ENCODE measurements at places on chromosomes 4 and X. TPM values are rescaled to one million over a fixed set of nuclear protein-coding genes. Genes with fewer than 3 reads are reported as not detected.

CXCR3 gene
- total RNA-seq: not detected

CLCN4 gene
- 13.3 TPM for total RNA-seq

PNMA5 gene
- not detected for total RNA-seq

GPR143 gene
- total RNA-seq: 3.1 TPM

IBSP gene
- total RNA-seq: not detected

PARM1 gene
- total RNA-seq: 0.04 TPM

CXCL3 gene
- 1.2 TPM for total RNA-seq

GAGE12E gene
- total RNA-seq: not detected

FGFBP1 gene
- total RNA-seq: not detected

POU3F4 gene
- total RNA-seq: not detected

BGN gene
- 22.9 TPM for total RNA-seq

CYTL1 gene
- total RNA-seq: 34.6 TPM

MEPE gene
- total RNA-seq: not detected

TAF7L gene
- total RNA-seq: 1.2 TPM

DNA sequence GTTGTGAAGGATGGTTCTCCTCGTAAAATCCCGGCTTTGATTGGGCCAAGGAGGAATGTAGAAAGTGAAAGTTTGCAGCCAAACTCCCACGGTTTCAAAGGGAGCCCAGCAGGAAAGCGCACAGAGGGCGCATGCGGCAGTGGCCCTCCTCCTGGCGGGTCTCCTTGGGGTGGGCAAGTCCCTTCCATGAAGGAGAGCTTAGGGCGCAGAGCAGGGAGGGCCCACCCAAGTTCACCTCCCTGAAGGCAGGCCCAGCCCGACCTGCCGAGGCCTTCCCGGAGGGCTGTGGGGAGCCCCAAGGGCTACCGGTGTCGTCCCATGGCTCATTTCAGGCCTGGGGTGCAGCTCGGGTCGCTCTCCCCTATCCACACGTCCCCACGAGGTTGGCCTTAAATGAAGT is 2.0 kb downstream of the PDZD4 start:
- DNase-seq: no peak

- DNase-seq: no peak
These were observed 56.4 kb downstream of the USP38 start for GRCh38 chr4:143240939-143241679.

DNA sequence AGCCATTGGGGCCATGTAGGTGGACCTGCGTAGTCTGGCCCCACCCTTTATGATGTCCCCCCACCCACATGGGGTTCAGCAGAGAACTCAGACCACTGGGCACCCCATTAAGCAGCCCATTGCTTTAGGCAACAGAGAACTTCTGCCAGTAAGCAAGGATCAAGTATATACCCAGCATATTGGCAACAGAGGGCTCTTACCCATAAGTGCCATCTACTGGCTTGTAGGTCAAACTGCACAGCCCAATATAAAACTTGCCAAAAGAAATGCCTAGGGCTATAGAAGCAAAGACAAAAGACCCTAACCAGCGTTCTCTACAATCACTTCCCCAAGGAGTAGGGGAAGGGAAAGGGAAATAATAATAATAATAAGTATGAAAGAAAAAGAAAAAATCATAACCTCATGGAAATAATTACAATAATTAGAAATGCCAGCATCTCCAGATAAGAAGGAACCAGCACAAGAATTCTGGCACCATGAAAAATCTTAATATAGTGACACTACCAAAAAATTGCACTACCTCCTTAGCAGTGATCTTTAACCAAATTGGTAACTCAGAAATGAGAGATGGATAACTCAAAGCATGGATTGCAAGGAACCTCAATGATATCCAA is 1090.7 kb downstream of the FAT4 start:
- no peak for DNase-seq

GRCh38 chr4:41534404-41534803 is 3.6 kb upstream of the LIMCH1 start:
- no peak for DNase-seq

DNA sequence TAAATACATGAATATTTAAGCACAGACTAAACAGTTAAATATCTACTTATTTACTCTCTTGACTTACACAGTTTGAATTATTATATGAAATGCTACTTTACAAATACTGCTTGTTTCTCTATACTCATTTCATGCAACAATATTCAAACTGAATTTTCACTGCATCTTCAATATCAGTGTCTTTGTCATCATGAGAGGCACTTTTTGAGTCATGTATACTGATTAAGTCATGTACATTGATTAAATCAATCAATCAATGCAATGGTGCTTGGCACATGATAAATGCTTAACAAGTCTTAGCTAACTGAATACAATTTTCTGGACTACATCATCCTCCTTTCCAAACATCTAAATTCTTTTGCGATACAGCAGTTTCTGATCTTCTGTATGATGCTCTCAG is 67.1 kb downstream of the CHM start:
- no peak for DNase-seq

GRCh38 chr4:5365071-5366008 is 314.1 kb downstream of the STK32B start:
- peak; percentile 79 for DNase-seq

DNA sequence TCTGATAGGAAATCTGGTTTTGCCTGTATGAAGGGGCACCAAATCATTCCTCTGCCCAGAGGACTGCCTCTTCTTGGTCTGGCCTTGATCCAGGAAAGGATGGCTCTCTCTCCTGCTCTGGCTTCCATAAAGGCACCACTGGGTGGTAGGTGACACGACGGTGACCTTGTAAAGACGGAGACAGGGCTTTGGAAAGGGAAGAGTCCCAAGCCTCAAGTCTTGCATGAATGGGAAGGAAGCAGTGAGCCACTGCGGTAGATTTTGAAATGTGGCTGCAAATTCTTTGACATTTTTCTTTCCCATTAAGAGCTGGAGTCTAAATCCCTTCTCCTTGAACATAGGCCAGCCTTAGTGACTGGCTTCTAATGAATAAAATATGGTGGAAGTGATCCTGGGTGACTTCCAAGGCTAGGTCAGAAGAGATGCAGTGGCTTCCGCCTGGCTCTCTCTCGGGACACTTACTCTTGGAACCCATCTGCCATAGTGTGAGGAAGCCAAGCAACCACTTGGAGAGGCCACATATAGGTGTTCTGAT is 347.4 kb downstream of the BCOR start:
- no peak for DNase-seq

DNA sequence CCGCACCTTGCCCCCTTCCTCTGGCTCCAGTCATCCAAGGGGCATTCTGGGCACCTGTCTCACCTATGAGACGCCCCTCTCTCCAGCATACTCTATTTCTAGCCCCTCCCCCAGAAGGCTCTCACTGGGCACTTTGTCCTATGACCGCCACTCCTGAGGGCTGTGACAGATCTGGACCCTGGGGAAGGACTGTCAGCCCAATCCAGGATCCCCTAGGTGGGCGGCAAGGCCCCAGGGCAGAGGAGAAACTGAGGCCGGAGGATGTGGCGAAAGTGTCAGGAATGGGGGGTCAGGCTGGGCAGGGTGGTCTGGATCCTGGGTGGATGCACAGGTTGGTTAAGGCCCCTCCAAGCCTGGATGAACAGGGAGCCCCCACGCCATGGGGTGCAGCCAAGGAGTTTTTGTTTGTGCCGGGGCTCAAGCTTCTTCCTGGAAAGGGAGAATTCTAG is 16.2 kb upstream of the NAT8L start:
- no peak for DNase-seq

- peak; percentile 26 for DNase-seq
These were observed 61.4 kb upstream of the TRIM2 start for GRCh38 chr4:153142700-153143438.

GRCh38 chr4:139890816-139891215 is 225.2 kb downstream of the MGST2 start:
- DNase-seq: peak; percentile 49

- DNase-seq: no peak
These were observed 1.7 kb downstream of the ATP8A1 start for GRCh38 chr4:42655269-42655637.

- peak; percentile 61 for DNase-seq
These were observed 193.6 kb downstream of the SOWAHB start for GRCh38 chr4:76704133-76704881.

DNA sequence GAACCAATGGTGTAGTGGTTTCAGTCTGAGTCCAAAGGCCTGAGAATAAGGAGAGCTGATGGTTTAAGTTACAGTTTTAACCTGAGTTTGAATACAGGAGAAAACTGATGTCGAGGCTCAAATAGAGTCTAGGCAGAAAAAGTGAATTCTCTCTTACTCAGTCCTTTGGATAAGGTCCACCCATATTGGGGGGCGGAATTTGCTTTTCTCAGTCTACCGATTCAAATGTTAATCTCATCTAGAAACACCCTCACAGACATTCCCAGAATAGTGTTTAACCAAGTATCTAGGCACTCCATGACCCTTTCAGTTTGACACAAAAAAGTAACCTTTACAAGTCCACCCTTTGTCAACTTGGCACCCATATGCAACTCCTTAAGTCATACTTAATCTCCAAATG is 216.0 kb downstream of the GRID2 start:
- DNase-seq: no peak

DNA sequence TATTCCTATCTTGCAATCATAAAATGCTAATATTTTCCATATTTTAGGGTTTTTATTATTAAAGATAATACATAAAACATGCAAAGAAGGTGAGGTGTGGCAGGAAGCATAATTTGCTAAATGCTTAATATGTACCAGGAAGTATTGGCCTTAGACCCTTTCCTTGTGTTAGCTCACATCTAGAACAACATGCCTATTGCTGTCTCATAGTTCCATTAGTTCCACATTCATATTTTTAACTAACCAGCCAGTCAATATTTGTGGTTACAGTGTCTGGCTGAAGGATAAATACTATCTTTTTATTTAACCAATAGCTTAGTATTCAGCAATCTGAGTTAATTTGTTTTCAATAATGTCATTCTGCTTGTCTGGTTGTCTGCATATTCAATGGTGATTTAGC is 432.6 kb downstream of the INPP4B start:
- no peak for DNase-seq

DNA sequence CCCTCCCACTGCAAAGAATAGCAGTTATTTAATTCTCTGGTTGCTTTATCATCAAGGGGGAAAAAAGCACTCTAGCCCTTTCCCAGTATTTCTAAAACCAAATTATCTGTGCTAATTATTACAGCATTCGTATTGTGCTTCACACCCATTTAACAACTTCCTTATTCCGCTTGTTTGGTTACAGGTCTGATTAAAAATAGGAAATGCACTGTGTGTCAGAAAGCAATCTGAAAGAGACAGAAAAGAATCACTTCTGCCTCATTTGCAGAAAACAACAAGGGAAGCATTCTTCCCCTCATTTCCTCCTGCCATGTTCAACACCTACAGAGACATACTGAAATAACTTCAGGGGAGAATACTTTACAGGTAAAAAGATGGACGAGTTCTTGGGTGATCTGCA is 114.9 kb upstream of the MAP3K15 start:
- DNase-seq: no peak

DNA sequence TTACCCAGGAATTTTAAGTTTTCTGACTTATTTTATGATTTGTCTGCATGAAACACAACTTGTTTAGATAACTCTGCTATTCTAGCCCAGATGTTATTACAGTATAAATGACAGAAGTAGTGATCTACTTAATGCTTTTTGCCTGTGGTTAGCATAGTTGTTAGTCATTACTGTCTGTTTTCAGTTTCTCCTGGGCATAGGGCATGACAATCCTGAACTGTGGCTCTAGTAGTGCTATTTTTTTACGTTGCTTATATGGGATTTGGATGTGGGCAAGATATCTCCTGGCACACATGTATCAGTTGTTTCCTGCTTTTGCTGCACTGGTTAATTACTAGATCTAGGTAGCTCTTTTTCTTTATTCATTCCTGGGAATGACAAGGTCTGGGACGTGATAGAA is 1005.8 kb downstream of the PCDH18 start:
- no peak for DNase-seq

DNA sequence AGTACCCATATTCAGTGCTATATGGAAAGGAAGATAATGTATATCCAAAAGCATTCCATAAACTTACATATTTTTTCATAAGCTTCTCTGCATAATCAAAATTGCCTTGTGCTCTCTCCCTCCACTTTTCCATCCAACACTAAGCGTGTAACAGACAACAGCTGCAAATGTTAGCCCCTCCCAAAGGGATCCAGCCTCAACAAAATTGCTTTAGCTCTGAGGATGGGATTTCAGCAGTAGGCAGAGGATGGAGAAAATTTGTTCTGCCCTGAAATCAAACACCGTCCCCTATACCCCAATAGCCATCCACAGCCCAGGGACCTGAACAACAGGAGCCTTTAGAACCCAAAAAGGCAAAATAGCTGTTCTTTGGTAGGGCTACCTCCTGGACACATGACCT is 28.8 kb upstream of the FGF13 start:
- DNase-seq: no peak

DNA sequence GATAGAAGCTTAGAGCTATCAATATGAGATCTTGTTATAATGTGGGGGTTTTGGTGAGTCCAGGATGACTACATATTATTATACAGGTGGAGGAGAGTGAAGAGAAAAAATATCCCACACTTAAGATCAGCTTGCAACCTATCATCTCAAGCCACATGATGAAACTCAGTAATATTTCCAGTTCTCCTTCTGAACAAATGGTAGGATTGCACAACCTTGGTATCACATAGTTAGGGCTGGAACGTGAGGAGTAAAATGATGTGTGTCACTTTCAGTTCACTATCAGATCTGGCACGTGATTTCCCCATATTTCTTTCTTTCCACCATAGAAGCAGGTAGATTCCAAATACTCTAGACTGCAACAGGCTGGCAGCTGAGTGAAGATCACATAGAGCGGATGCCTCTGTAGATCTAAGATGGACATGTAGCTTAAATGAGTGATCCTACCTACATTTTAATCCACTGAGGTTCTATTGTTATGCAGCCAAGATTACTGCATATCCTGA is 150.6 kb upstream of the ANKRD50 start:
- DNase-seq: no peak

DNA sequence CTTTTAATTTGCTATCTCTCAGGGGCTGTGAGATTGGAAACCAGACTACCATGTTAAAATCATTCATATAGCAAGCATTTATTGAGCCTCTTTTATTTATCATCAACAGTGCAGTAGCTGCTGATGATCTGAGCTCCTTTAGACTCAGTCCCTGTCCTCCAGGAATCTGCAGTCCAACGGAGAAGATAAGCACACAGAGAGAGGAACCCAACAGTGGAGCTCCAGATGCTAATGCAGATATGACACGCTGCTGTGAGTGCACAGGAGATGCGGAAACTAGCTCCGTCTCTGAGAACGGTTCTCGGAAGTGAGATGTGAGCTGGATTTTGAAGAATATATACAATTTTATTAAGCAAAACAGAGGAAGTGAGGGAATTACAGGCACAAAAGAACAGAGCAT is 35.4 kb downstream of the DCHS2 start:
- no peak for DNase-seq

DNA sequence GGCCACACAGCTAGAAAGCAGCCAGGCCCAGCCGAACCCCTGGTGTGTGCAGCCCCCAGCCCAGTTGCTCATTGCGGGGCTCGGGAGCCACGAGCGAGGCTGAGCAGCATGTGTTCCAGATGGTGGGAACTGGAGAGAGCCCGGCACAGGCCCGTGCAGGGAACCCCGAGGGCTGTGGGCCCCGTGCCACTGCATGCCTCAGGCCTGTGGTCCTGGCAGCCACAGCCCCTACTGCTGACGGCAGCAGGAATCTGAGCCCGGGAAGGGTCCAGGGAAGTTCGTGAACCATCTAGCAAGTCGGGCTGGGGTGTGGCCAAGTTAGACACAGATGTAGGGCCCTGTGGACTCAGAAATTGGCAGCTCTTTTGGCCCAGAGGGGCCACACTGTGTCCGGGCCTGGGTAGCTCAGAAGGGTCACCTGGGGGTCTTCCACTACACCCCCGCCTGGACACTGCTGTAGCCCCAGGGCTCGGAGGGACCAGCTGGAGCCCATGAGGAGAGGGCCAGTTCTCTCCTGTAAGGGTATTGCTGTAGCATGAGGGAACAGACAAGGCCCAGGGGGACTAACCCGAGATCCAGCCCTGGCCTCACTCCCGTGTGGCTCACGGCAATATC is 12.1 kb downstream of the HTRA3 start:
- no peak for DNase-seq

Measured in pulmonary artery endothelial cell (primary cell).